ENCODE measurements at places on chromosomes 1 and 21.

DNA sequence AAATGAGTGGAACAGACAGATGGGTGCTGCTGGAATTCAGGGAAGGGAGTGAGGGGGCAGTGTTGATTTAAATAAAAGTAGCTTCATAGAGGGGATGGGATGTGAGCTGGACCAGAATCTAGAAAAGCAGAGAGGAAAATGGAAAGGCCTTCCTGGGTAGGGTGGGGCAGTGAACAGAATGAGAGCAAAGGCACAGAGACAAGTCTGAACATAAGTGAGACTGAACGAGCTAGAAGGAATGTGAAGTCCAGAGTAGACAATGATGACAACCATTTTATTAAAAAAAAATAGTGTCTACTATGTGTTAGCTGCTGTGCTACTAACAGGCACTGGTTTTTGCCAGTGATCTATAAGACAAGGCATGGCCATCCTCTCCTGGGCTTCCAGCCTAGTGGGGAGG lies 36.0 kb downstream of the ELK4 start:
- H3K36me3 ChIP-seq = peaks cover 5% of the 10 kb centered on the region
- no peaks in the 10 kb centered on the region for H3K27me3 ChIP-seq
- no peak for DNase-seq

DNA sequence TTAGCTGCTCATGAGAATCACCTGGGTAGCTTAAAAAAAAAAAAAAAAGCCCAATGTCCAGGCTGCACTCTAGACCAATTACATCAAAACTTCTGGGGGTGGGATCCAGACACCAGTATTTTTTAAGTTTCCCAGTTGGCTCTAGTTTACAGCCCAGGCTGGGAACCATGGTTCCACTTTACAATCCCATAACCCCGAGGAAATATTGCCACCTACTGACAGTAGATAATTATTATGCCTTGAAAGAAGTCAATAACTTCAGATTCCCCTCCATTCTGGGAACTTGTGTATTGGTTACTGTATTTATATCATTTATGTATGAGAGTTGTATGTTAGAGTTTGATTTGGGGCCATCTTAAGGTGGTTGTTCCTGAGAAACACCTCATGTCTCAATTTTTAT lies 100.2 kb downstream of the SPATA46 start:
- H3K4me1 ChIP-seq = no peaks in the 10 kb centered on the region
- DNase-seq = peak; percentile 56
- no peaks in the 10 kb centered on the region for H3K36me3 ChIP-seq
- H3K27ac ChIP-seq = no peak overlapping the region
- no peak overlapping the region for H3K4me3 ChIP-seq

- H3K27me3 ChIP-seq = no peaks in the 10 kb centered on the region
- no peak overlapping the region for H3K4me3 ChIP-seq
- no peaks in the 10 kb centered on the region for H3K36me3 ChIP-seq
- no peak for DNase-seq
- H3K4me1 ChIP-seq = peaks cover 16% of the 10 kb centered on the region
These were observed 89.5 kb downstream of the STUM start for GRCh38 chr1:226638001-226638601.

GRCh38 chr1:88655685-88656299 lies 28.3 kb upstream of the PKN2 start:
- no peak overlapping the region for H3K27ac ChIP-seq
- no peak overlapping the region for H3K4me3 ChIP-seq
- no peaks in the 10 kb centered on the region for H3K27me3 ChIP-seq
- peaks cover 5% of the 10 kb centered on the region for H3K4me1 ChIP-seq

DNA sequence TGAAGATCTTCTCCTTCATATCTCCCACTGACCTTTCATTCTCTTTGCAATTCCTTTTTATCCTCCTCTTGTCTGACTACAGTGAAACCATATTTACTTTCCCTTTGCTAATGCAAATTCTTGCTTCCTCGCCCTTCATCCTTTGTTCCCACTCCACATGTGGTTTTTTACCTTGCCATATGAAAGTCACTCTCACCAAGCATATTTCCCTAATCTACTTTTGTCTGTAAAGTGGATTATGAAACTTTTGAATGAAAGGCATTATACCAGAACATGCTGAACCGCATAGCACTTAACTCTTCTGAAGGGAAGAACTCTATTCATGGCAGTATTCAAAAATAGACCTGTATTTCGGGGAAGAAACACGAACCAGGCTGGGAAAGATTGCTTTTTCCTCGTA lies 8.0 kb upstream of the TMPRSS15 start:
- no peak for DNase-seq
- H3K4me3 ChIP-seq = no peak overlapping the region
- no peaks in the 10 kb centered on the region for H3K36me3 ChIP-seq

DNA sequence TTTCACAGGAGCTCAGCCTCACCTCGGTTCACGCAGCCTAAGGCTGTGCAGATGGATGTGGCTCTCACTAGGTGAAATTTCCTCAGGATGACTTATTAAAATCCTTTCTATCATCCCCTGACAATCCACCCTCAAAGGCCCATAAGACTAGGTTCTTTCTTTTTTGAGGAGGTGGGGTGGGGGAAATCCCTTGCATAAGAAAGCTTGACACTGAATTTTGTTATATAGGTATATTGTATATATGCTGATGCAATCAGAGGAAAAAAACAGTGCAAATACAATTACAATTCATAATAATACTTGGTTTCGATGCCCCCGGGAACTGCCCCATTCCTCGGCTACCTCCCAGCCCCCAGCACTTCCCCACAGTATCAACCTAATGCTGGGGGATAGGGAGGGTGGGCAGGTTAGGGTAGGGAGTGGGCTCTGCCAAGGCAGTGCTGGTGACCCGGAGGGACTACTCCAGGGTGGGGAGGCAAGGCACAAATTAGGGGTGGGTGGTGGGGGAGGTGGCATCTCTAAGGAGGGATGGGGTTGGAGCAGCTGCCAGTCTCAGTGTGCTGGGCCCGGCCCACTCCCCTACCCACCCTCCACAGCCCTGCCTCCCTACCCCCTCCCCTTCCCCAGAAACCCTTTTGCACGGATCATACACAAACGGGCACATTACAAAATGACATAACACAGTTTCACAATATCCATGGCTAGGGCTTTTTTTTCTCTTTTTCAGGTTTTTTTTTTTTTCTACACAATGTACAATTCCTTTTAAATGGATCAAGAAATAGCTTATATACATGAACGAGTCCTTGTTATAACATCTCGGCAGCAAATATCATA lies 30.9 kb downstream of the SLC27A3 start:
- H3K4me3 ChIP-seq = no peak overlapping the region
- DNase-seq = no peak
- H3K27me3 ChIP-seq = no peaks in the 10 kb centered on the region
- H3K36me3 ChIP-seq = peaks cover 48% of the 10 kb centered on the region
- H3K4me1 ChIP-seq = no peaks in the 10 kb centered on the region
- no peak overlapping the region for H3K27ac ChIP-seq

DNA sequence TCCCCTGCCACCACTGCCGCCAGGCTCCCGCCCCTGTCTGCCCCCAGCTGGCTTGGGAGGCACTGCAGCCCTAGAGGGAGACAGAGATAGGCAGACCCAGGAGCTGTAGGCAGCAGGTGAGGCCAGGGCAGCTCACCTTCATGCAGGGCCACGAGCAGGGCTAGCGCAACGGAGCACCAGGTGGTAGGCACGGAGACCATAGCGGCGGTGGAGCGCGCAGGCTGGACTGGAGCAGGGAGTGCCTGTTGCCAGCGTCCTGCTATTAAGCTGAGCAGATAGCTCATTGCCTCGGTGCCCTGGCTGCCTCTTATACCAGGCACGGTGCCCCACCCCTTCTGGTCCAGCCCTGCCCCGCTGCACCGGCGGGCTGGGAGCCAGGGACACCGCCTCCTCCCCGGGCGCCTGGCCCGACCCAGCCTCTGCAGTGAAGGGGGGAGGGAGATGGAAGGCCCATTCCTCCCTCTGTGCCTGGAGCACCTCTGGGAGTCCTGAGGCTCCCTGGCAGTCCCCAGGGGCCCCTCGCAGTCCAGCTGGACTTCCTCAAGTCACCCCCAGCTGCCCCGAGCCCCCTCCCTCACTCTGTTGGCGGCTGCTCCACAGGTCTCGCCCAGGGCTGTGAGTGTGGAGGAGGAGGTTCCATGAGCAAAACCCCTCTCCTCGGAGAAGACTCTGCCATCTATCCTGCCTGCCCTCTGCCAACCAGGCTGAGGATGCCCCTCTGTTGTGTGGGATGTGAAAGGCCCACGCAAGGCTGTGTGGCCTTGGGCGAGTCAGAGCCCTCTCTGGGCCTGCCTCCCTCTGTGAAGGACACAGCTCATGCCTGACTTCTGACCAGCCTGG lies at the start of gene EDN2:
Gene EDN2, minus strand, starts transcription at position 282 of the 840 bp plus-strand sequence. Its CDS starts 82 bp downstream, at position 200.
- DNase-seq = no peak
- peaks cover 53% of the 10 kb centered on the region for H3K4me1 ChIP-seq
- H3K4me3 ChIP-seq = no peak within 1 kb of the TSS
